ENCODE measurements at places on chromosomes 6 and 20.

DNA sequence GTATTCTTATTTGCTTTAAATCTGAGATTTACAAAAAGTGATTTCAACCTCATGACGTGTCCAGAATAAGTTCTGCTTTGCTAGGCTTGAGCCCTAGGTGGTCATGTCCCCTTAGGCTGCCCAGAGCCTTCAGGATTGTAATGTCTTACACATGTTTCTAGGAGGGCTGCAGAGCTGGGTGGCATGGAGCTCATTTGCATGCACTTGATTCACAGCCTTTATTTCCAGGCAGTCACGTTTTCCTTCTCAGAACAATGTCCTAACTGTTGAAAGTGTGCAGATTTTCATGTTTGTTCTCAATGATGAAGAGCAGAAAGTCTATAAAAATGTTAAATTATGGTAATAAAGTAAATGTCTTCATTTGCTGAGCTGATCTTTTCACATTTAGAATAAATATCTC, 448.6 kb upstream of the SOX4 start:
- DNase-seq, result no peak

DNA sequence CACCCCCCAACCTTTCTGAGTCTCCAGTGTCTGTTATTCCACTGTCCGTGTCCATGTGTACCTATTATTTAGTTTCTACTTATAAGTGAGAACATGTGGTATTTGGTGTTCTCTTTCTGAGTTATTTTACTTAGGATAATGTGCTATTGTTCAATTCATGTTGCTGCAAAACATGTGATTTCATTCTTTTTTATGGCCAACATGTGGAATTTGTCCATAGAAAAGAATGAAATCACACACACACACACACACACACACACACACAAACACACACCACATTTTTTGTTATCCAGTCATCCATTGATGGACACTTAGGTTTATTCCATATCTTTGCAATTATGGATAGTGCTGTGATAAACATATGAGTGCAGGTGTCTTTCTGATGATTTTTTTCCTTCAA, 23.5 kb downstream of the IGF2R start:
- DNase-seq, result no peak

DNA sequence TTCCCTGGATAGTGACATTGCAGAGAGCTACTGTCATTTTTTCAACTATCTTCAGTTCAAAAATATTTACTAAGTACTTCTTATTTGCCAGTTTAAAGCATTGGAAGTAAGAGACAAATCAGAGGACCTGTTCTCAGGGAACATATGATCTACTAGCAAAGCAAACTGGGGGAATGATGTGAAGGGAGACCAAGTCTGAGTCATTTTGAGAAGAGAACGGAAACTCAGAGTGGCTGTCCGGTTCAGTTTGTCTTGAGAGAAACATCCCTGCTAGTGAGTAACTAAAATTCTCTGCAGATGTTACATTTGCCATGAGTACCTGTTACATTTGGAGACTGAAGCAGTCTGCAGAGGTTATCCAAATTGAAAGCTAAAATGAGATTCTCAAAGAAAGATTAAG, 118.3 kb downstream of the KCNQ5 start:
- DNase-seq, result no peak

DNA sequence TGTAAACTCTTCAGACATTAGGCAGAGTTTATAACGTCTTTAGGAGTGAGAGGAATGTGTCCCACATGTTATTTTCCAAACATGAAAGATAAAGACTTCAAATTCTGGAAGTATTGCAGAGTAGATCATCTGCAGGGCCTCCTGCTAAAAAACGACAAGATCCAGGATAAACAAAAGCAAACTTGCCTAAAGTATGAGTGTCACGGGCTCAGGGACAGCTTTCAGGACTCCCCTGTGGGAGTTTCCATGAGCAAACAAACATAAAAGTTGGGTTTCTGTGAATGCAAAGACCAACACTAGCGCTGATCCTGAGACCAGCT, 76.9 kb downstream of the TXNDC5 start:
- DNase-seq, result no peak

- no peak for DNase-seq
Observed at GRCh38 chr6:137095093-137095492, 50.3 kb upstream of the IL20RA start.

DNA sequence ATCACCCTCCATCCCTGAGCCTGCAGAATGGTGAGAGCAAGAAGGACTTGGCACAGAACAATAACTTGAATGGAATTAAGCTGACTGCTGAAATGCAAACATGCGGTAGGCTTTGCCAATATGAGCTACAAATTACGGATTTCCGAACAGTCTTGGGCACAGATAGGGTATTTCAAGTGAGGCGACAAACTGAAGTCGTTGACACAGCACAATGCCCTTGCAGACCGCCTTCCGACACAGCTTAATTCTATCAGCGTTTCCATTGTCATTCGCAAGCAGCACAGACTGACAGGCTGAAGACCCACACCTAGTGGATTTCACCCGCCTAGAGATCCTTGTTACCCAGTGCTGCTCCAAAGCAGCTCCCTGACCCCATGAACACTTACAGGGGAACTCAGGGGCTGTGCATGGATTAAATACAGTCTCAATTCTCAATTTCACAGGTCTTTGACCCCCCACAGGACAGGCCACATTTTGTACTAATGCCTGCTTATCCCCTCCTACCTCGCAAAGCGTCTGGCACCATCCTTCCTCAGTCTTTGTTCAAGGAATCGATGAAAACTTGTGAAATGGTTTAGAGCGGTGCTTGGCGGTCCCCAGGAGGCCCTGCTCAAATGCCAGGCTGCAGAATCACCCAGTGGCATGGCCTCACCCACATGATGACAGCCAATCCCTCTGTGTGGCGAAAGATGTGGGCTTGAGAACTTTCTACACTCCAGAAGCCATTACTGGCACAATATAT, 34.6 kb downstream of the RAMACL start:
- DNase-seq, result no peak

Data from NCI-H774 (cell line).